Stimulated activated CD4-positive, alpha-beta T cell treated with anti-CD3 and anti-CD28 coated beads, Interleukin-1b, Interleukin-23, amount 100 ng/mL, for 48 hours (primary cell): ENCODE measurements at places on chromosomes 7 and 10.

DNA sequence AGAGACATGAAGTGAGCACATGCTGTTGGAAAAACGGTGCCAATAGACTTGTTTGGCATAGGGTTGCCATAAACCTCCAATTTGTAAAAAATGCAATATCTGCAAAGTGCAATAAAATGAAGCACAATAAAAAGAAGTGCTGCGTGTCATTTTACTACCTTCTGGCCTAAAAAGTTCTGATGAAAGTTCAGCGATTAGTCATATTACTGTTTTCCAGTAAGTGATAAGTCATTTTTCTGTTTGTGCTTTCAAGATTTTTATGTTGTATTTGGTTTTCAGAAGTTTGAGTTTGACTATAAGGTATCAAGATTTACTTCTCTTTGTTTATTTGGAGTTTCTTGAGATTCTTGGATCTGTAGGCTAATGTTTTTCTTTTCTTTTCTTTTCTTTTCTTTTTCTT is 16.8 kb downstream of the AOAH start:
- DNase-seq, result no peak

GRCh38 chr7:4271716-4272015 is 410.4 kb upstream of the FOXK1 start:
- no peak for DNase-seq

DNA sequence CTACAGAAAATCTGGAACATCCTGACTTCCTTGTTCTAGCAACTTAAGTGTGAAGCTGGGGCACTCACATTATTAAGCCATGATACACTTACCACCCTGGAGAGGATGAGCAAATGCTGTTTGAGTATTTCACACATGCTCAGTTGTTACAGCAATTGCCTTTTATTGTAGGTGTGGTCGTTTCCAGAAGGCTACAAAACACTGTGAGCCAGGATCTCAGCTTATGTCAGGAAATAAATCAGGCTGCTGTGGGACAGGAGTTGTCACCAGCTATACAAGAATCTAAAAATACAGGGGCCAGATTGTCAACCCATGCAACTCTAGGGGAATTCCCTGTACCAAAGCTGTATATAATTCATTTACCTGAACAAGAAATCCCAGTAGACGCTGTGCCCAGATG is 273.3 kb upstream of the SP4 start:
- DNase-seq, result no peak

GRCh38 chr10:133475425-133475734 is 21.6 kb downstream of the SCART1 start:
- DNase-seq, result peak; percentile 25

GRCh38 chr10:98488669-98489430 is 42.1 kb upstream of the HPS1 start:
- DNase-seq, result no peak
